ENCODE measurements at places on chromosomes 7 and 10.

DNA sequence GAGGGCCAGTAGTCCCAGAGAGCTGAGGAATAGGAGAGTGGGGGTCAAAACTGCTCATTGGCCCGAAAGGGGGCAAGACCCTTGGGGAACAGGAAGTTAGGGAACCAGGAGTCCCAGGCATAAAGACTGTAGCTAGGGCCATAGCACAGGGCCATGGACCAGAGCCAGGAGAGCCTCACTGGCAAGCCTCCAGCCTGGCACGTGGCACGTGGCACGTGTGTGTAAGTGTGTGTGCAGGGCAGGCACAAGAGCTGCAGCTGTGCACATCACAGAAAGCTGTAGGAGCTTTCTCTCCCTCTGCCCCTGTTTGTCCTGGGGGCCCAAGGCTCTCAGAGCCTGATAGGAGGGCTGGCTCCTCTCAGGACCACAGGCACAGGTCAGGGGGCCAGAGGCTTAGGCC, 47.8 kb upstream of the SLF2 start:
- no peak for DNase-seq

DNA sequence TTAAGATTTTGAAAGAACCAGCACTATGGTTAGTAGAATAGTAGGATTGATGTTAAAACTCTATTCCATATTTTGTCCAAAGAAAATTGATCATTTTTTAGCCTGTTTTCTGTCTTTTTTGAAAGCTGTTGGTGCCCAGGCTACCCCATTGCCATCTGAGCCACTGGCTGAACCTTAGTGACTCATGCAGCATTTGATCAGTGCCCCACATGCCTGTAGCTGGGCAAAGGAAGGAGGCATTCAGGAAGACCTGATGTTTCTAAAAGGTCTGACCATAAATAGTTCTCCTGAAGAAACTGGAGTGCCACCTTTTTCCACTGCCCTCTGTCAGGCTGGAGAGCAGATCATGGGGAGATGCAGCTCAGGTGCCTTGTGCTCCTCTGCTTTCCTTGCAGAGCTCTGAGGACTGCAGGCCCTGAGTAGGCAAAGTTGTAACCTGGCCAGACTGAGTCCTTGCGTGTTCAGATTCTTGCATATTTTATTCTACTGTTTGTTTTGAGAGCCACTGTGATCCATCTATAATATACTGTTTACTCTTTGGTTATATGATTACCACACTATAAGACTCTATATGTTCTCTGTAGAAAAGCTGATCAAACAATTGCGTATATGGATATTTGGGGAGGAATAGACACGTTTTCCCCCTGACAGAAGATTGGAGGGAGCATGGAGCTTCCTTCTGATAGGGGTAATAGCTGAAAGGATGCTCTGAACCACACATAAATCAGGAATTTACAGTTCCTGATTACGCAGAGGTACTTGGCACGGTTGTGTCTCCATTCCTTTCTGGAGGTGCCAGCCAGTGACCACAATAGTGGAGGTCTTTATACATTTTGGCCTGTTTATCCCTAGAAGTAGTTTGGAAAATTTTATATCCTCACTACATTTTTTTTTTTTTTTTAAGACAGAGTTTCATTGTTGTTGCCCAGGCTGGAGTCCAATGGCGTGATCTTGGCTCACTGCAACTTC, 48.9 kb upstream of the GJD4 start:
- no peak for DNase-seq

DNA sequence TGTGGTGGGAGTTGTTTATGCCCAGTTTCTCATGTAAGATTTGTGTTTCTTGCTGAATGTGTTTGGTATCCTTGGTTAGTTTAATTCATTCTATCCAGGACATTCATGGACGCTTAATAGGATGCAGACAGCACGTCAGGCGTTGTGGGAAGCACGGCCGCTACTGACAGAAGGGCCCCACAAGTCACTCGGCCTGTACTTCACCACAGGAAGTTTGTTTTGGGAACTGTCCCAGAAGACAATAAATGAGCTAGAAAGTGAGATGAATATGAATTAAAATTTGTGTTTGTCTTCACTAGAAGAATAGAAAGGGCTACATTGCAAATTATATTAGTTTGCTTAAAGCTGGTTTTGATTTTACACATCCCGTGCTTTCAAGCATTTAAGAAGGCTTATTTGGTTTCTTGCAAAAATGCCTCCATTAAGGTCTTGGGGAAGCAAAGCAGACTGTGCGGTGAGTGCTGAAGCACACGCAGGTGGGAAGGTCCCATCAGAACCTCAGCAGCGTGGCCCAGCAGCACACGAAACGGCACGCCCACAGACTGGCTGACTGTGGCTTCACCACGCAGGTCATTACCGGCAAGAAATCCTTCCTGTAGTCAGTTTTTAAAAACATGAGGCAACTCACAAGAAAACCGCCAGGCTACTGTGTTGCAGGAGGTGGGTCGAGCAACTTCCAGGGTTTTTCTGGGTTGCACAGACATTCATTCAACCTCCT, 74.1 kb downstream of the VIPR2 start:
- DNase-seq = no peak

DNA sequence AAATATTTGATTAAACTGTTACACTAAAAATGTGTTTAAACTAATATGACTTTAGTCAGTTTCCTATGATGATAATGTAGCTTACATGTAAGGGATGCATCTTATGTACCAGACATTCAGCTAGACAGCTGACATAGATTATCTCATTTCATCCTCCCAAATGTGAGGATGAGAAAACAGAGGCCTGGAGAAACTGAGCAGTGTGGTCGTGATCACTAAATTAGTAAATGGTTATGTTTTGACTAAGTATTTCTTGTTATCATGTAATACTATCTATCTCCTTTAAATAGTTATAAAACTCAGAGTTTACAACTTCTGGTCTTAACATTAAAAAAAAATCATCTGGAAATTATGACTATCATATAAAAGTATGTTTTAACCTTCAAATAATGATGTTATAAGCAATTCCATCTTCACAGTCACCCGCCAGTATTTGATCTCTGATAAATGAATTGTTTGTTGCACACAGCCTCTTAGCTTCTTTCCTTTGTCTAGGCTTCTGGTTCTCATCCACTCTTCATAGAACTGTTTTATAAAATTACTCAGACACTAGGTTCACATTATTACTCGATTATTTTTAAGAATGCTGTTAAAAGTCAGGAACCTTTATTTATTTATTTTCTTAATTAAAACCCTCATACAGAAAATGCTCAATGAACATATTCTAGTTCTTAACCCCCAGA, 33.6 kb upstream of the HDAC9 start:
- no peak for DNase-seq

DNA sequence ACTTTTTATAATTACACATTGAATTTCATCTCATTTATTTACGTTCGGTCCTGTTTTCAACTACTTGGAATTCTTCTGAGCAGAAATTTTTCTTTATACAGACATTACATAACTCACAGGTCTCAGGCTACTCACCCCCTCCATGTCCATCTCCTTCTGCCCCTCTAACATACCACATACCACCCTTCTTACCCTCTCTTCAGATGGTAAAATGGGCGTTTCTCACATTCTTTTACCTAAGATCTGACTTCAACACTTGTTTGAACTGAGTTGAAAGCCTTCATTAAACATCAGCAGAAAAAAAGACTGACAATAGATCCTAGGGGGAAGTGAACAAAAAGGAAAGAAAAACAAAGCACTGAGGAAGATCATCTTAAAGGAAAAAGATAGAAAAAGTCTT, 309.7 kb downstream of the CTNNA3 start:
- DNase-seq = no peak

DNA sequence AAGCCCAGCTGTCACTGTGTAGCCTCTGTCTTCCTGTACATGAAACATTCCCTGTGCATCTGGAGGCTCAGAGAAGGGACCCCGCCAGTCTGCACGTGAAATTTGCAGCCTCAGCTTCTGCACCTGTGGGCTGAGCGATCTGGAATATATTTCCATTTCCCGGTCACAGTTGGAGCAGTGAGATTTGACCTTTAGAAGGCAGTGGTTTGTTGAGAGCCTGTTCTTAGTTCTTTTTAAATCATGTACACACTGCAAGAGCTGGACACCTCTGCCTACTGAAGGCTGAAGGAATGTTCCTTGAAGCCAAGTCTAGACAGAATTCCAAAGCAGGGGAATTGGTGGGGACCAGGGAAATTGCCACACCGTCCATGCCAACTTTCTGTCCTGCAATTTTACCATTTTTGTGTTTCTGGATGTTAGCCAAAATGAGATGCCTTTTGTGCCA, 706.6 kb downstream of the INHBA start:
- DNase-seq = no peak

- no peak for DNase-seq
Measured at GRCh38 chr7:118877187-118877586, 652.7 kb downstream of the ANKRD7 start.

DNA sequence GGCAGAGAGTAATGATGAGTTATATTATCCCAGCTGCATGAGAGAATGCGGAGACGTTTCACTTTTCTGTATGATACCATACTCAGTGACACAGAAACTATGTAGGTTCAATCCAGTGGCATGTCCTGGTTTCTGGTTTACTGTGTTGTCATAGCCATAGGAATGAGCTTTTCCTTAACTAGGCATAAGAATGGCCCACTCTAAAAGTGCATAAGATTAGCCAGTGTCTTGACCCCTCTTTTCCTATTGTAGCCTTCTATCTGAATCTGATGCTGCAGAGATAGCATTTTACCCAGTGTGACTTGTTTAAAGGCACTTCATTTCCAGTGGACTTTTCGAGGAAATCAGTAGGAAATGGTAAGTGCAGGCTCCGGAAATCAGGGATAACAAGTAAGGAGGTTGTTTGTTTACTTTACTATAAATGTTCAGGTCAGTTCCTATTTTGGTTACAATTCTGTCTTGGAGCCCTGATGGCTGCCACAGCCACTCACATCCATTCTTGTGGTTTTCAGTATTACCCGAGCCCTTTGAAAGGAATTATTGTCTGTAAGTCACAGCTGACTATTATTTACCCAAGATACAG, 70.5 kb downstream of the SEMA3A start:
- no peak for DNase-seq

- no peak for DNase-seq
Measured at GRCh38 chr10:26528048-26528447, 89.9 kb downstream of the APBB1IP start.

DNA sequence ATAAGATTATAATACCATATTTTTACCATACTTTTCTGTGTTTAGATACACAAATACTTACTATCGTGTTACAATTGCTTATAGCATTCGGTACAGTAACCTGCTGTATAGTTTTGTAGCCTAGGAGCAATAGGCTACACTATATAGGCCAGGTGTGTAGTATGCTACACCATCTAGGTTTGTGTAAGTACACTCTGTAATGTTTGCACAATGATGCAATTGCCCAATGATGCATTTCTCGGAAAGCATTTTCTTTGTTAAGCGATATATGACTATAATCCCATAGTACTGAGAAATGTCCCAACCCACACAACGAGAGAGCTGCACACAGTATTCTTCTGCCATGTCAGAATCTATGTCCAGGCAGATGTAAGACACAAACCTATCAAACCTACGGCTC, 160.0 kb downstream of the NEBL start:
- DNase-seq = no peak

Data from stimulated activated naive CD4-positive, alpha-beta T cell (primary cell).